ENCODE measurements at places on chromosomes 3 and 15. TPM values are rescaled to one million over a fixed set of nuclear protein-coding genes. Genes with fewer than 3 reads are reported as not detected.

DNA sequence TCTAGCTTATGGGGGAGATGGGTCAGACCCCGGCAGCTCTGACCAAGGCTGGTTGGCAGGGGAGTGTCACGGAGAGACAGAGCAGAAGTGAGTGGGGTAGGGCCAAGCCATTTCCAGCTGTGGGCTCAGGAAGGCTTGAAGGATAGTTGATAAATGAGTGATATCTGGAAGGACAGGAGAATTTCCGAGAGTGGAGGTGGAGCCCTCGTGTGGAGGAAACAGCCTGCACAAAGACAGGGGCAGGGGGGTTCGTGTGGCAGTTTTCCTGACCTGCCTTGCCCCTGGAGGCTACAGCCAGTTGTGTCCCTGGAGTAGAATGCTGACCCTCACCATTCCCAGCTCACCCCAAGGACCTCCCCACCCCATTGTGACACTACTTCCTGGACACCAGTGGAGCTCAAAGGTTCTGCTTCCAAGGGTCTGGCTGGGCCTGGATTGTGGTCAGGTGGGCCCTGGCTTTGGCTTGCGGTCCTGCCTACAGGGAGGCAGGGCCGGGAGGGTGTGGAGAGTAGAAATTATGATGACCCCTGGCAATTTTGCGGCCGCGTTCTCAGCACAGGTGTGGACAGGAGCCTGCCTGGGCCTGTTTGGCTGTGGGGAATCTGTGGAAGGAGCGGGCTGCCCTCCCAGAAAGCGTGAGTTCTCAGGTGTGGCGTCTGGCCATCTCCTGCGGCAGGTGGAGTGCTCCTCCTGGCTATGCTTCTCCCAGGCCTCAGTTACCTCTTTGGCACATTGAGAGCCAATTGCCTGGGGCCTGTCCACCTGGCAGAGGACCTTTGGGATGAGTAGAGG is at the start of gene SLC22A14:
Gene SLC22A14, plus strand, starts transcription at position 400 of the 792 bp plus-strand sequence. CDS start 23,733 bp downstream, outside the sequence.
- DNase-seq = no peak

The SLC9A9 gene
- polyA plus RNA-seq = 5.6 TPM

The SLC28A1 gene
- polyA plus RNA-seq = 6.8 TPM

- DNase-seq = no peak
Observed at GRCh38 chr15:92402751-92403150, 9.1 kb downstream of the ST8SIA2 start.

DNA sequence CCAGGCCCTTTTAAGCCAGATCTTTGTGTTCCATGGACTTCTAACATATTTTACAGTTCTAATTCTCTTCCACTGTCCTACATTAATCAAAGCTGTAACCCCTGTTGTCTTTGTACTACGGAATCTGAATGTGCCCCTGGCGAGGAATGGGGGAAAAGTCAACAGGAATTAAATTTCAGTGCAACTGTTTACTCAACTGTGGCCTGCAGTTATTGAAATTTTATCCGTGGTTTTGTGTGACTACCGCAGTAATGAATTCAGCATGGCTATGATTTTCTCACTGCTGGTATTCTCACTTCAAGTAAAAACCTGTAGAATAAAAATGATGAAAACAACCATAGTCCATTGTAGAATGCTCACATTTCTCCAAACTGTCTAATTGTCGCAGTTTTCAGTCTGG is 388.0 kb downstream of the FOXP1 start:
- peak; percentile 68 for DNase-seq

Measured in renal cortex interstitium (tissue), 15 donors.